Suppressor macrophage treated with lipopolysaccharide for 1 hour (primary cell): ENCODE measurements at places on chromosomes 12 and 14.

GRCh38 chr12:1845427-1845826 is 25.1 kb downstream of the LRTM2 start:
- no peak for DNase-seq

DNA sequence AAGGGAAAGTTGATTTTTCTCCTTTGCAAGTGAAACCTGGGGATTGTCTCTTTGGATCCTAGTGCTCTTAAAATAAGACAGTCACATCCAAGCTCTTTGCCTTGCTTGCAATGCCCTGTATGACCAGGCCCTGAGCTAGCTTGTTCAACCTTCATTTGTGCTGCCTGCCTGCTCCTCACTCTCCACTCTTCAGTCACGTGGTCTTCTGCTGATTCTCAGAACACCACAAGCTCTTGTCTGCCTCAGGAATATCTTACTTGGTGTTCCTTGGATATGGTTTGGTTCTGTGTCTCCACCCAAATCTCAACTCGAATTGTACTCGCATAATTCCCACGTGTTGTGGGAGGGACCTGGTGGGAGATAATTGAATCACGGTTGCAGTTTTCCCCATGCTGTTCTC is 318.7 kb downstream of the RMST start:
- no peak for DNase-seq

GRCh38 chr14:79325557-79325956 is 885.7 kb downstream of the DIO2 start:
- DNase-seq: no peak

GRCh38 chr12:109739747-109740693 is 26.4 kb downstream of the FAM222A start:
- DNase-seq: peak; percentile 7

DNA sequence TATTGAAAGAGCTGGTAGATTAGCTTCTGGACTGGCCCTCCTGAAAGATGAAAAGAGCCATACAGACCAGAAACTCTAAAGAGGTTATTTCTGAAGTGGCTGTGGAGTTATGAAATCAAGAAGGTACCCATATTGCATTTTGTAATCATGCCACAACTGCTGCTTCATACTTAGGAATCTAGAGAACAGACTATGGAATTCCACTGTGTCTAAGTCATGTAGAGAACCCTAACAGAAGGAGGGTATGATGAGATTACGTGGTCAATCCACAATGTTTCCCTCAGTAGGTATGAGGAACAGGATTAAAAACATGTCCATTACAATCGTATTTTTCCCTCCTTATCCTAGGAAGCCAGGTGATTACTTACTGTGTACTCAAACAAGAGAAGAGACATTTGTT is 708.8 kb downstream of the RERGL start:
- no peak for DNase-seq

GRCh38 chr12:3613641-3614395 is 122.8 kb downstream of the PRMT8 start:
- DNase-seq: no peak

- no peak for DNase-seq
Observed at GRCh38 chr14:89440986-89441909, 24.2 kb upstream of the FOXN3 start.

- no peak for DNase-seq
Observed at GRCh38 chr14:88934351-88934806, 109.9 kb downstream of the TTC8 start.

GRCh38 chr12:6018265-6018664 is 73.2 kb upstream of the ANO2 start:
- no peak for DNase-seq

DNA sequence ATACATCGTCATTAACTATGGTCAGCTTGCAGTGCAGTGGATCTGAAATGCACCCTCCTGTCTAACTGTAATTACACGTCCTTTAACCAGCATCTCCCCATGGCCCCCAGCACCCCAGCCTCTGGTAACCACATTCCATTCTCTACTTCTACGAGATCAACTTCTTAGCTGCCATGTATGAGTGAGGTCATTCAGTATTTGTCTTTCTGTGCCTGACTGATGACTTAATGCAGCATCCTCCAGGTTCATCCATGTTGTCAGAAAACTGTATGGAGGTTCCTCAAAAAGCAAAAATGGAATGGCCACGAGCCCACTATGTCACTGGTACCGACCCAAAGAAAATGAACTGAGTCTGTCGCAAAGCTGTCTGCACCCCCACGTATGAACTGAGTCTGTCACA is 107.3 kb downstream of the RIMBP2 start:
- DNase-seq: no peak

- DNase-seq: no peak
Observed at GRCh38 chr12:33818313-33818712, 204.0 kb upstream of the ALG10 start.

- DNase-seq: no peak
Observed at GRCh38 chr12:27474344-27474743, 27.8 kb downstream of the SMCO2 start.
